ENCODE measurements at places on chromosomes 5 and 9.
A peak's percentile ranks its signal among the peaks of the same experiment; 100 is the strongest.

DNA sequence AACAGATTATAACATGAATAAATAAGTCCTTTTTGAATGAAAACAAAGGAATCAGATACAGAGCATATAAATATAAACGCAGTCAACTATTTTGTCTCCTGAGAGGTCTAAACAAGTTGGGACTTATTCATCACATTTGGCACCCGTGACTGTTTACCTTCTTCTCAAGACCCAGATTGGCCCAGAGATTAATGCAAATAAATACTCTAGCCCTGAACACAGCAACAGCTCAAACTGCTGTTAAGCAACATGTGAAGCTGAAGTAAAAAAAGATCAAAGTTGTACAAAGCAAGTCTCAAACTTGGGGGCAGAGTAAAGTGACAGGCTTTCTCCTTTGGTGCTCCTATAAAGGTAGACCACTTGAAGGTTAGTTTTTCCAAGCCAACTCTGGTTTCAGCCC, 95.0 kb upstream of the NR5A1 start:
- DNase-seq, result no peak

GRCh38 chr5:103450333-103451061, 112.1 kb downstream of the NUDT12 start:
- DNase-seq, result no peak

GRCh38 chr9:95912773-95913172, 37.3 kb downstream of the ERCC6L2 start:
- no peak for DNase-seq

GRCh38 chr9:110213413-110214044, 5.6 kb upstream of the C9orf152 start:
- no peak for DNase-seq

DNA sequence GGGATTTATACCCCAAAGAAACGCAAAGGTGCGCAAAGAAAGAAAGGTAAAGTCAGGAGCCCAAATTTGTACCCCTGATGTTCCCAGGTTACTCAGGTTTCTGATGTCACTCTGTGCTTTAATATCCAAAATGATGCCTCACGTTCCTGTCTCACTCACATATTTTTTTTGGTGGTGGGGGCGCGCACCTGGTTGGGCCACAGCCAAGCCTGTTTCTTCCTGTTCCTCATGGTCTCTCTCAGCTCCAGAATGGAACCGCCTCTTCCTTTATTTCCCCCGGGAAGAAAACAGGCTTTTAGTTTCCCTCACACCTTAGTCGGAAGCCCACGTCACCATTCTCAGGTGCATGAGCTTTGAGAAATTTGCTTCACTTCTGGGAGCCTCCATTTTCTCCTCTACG, 118.3 kb upstream of the BOD1 start:
- DNase-seq, result no peak

GRCh38 chr9:105401651-105402050, 46.2 kb upstream of the FSD1L start:
- DNase-seq, result no peak

GRCh38 chr9:21357479-21358460, 7.1 kb upstream of the IFNA6 start:
- no peak for DNase-seq

GRCh38 chr5:79349047-79349446, 113.1 kb downstream of the JMY start:
- no peak for DNase-seq

- no peak for DNase-seq
Measured at GRCh38 chr5:97494465-97494864, 311.4 kb upstream of the RIOK2 start.

DNA sequence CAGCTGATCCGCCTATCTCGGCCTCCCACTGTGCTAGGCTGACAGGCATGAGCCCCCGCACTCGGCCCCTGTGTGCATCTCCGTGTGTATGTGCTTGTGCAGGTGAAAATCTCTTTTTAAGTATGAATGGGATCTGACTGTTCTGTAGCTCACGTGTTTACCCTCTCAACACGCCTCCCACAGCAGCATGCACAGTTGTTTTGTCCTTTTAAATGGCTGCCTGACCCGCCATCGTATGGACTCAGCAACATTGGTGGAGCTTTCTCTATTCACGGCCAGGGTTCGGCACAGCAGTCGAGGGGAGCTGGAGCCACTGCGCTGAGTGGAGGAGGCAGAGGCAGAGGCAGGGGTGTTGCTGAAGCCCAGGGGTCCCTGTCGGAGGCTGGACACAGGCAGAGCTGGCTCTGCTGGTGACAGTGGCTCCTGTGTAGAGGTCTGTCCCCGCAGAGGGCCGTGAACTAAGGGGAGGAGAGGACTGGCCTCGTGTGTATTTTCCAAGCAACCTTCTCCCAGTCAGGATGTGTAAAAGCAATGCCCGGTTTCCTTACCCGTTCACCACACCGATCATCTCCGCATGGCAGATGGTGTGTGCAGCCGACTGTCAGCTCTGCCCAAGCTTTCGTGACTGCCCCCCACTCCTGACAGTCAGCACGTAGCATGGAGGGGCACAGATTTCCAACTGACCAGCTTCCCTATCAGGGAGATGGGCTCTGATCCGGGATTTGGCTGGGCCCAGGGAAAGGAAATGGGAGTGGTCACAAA, 37.3 kb downstream of the MRPL36 start:
- no peak for DNase-seq

- DNase-seq, result no peak
Measured at GRCh38 chr5:166004006-166004405, 2287.4 kb upstream of the WWC1 start.

DNA sequence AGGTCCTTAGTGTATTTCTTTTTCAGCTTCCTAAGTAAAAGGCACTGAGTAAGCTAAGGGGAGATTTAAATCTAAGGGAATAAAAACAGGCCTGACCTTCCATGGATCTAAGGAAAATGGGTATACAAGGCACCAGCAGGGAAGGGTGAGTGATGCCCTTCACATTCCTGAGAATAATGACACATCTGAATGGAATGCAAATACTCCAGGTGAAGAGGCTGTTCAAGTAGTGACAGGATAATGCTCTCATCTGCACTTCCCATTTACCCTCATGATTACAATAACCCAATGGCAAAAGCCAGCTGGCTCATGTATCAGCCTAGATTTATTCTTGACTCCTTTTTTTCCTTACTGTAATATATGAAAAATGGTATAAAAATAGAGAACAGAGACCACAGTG, 216.2 kb upstream of the ACTBL2 start:
- DNase-seq, result peak; percentile 67

DNA sequence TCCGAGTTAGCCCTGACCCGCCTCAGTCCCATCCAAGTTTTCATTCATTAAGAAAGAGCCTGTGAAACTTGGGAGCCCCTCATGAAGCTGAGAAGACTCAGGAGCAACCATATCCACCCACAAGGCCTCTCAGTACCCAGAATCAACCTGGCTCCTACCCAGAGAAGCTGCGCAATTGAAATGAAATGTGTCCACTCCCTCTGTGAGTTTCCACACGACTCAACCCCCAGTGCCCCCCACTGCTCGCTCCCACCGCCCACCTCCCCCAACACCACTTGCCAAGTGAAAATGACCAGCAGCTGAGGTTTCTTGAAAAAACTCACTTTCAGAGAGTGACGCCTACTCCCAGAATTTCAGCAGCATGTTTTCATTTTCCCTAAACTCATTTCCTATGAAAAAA, 104.6 kb downstream of the CDK5RAP2 start:
- no peak for DNase-seq

GRCh38 chr5:103785569-103785968, 223.0 kb upstream of the NUDT12 start:
- no peak for DNase-seq

- no peak for DNase-seq
Measured at GRCh38 chr5:140146523-140146842, 20.7 kb downstream of the IGIP start.

DNA sequence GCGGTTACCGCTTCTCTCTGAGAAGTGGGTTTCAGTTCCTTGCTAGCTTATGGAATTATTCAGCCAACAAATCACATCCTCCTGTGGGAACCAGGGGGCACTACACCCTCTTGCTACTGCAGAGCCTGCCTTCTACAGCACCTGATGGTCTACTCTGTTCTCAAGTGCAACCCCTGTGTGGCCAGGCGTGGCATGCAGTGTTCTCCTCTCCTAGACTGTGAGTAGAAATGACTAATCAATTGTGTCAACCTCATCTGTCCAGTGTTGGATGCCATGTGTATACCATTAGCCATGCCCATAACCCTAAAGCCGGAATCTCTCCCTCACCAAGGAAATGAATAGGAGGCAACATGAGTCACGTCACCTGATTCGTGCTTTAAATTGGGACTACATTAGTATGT, 117.2 kb upstream of the LIFR start:
- DNase-seq, result no peak

DNA sequence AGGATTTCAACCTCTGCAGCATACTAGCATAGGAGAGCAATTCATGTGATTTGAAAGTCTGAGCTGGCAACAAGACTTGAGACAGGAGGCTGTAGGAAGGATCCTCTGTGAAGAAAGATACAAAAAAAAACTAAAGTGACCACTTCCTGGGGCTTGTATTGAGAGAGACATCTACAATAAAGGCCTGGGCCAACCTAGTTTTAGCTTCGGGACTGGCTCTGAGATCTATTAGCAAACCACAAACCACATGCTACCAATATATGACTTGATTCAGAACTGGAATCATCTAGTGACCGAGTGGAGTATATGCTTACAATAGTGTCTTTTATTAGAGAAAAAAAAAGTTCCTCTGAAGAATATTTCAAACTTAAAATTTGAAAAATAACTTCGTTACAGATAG, 1448.9 kb upstream of the CDH6 start:
- no peak for DNase-seq

GRCh38 chr9:90121762-90122161, 517.0 kb downstream of the GADD45G start:
- no peak for DNase-seq

DNA sequence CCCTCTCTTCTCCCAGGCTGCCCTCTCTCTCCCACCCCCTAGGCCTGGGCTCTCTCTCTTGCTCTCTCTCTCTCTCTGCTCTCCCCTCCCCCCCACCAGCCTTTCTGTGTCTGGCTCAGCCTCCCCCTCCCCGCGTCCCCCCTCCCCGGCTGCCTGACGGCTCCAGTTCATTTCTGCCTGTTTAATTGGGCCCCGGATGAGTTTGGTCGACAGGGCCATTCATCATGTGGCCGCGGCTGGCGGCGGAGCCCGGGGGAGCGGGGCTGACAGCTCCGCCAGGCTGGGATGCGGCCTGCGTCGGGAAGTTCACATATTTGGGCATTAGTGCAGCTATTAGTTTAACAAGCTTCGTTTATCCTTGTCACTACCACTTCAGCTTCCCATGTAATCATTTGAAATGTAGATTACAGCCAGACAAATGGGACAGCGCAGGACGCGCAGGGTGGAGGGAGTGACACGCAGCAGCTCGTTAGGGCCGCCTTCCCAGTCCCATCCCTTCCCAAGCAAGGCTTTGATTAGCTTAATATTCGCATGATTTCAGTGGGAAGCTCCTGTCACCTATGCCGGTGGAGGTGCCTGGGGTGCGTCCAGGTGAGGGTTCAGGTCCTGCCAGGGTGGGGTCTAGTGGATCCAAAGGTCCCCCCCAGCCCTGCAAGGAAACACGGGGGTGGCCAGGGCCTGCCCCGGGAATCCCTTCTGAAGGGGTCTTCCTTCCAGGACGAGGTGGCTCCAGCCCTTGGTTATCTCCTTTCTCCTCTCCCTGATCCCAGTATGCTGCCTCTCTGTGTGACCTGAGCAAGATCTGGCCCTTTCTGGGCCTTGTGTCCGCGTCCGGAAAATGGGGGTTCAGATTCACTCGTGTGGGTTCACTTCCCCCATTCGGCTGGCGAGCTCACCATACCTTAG, 214.8 kb downstream of the PAX5 start:
- no peak for DNase-seq

GRCh38 chr9:125475385-125475784, 213.8 kb downstream of the GAPVD1 start:
- no peak for DNase-seq

GRCh38 chr9:130319300-130319699, 53.7 kb downstream of the HMCN2 start:
- DNase-seq, result no peak

DNA sequence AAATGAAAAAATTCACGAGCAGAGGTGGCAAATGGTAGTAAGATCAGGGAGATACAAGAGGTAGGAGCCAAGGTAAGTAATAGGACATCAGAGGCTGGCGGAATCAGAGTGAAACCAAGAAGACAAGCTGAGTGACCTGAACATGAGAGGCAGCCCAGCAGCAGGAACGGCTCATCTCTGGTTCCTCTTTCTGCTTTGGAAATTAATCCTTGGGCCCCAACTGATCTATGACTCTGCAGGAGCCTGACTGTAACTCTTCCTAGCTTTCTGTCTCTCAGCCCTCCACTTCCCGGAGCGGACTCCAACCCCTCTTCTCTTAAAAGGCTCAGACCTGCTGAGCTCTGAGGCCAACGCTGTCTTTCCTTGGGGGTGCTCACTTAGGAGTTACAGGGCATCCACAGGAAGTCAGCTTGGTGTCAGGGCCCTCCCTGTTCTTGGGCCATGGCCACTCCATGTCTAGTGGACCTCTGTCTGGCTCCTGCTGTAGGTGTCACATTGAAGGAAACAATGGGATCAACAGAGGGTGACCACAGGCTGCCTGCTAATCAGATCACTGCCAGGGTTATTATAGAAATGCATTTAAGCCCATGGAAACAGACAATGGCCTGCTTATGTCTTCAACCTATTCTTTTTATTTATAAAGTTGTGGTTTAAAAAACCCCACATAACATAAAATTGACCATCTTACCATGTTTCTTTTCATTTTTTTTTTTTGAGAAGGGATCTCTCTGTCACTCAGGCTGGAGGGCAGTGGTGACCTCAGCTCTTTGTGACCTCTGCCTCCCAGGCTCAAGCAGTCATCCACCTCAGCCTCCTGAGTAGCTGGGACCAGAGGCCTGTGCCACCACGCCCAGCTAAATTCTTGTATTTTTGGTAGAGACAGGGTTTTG, 22.5 kb upstream of the SHB start:
- no peak for DNase-seq

DNA sequence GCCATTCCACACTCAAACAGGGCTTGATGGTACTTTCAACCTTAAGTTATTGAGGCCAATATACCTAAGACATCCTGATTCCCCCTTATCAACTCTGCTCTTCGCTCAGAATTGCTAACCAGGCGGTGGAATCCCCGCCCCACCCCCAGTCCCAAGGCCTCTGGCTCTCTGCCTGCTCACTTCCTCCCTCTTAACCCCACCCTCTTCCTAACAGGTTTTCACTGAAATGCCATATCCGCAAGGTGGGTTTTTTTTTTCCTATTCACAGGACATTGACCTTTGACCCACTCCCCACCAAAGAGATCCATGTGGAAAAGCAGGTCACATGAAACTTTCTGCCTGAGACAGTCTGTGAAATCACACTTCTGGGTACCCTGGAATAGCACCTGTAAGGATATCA, 66.6 kb upstream of the IFNK start:
- no peak for DNase-seq

- no peak for DNase-seq
Measured at GRCh38 chr9:132651259-132651658, 18.5 kb downstream of the DDX31 start.

All from NCI-H748 treated with DMSO at 0.1 percent for 48 hours (cell line).